ENCODE measurements at places on chromosomes 6 and 20.

DNA sequence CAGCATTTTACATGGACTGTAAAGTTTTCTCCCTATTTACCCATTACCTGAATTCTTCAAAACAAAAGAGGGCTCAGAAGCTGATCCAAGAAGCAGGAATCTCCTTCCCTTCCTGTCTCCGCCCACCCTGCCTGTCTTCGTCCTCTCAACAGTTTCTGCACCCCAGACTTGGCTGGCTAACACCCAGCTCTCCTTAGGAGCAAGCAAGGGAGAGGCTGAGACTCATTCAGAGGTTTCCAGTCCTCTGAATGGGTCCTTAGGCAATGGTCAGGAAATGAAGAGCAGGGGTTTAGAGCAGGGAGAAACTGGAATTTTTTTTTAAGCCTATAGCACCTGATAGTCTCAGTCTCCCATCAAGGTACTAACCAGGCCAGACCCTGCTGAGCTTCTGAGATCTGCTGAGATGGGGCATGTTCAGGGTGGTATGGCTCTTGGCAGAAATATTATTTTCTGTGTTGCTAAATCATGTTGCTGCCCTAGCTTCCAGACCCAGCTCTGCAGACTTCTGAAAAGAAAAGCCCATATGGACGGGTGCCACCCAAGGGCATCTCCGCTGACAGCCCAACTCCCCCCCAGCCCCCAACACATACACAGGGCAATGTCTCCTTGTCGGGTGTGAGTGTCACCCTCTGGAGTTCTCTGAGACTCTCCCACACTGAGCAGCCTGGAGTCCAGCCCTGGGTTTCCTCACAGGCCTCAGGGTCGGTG is 74.6 kb upstream of the CD93 start:
- DNase-seq: no peak

DNA sequence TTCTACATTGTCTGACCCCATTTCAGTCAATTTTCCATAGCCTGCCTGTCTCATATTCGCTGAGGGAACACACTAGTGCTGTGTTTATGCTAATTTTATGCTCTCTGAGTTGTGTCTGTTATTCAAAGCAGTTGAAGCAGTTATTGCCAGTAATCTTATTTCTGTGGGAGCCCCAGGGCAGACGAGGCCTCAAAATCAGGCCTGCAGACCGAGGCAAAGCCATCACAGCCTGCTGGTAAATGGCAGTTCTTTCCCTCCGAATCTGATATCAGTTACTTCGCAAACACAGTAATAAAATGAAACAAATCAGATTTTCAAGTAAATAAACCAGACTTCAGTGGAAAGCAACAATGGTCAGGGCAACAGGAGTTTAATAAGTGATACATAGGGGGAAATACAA is 508.4 kb downstream of the PKHD1 start:
- DNase-seq: no peak

GRCh38 chr6:29566856-29567255 is 7.3 kb upstream of the UBD start:
- no peak for DNase-seq

- no peak for DNase-seq
These were observed 173.7 kb downstream of the GRM1 start for GRCh38 chr6:146202570-146202969.

DNA sequence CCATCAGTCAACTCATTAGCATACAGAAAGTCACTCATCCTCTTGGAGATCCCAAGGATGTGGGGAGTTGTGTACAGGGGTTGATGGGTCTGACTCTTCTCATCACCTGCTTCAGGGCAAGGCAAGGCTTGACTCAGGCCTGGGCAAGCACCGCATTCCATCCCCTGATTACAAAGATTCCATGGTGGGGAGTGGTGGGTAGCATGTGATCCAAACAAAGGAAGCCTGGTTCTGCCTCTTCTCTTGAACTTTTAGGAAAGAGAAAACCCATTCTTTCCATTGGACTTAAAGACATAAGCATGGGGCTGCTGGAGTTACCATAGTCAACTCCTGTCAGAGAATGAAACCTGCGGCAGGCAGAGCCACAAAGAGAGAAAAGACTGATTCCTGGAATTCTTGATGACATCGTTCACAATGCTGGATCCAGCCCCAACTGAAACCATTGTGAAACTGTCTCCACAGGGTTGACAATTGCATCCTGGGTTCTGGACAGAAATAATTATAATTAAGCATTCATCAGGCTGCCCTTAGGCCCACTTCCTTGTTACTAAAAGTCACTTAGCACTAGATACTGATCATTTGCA is 235.8 kb upstream of the KCNG1 start:
- no peak for DNase-seq

Data from T-helper 22 cell (primary cell).